Aorta (tissue), 5 donors: ENCODE measurements at places on chromosomes 1 and 21. TPM values are rescaled to one million over a fixed set of nuclear protein-coding genes. Genes with fewer than 3 reads are reported as not detected.
A peak's percentile ranks its signal among the peaks of the same experiment; 100 is the strongest.

DNA sequence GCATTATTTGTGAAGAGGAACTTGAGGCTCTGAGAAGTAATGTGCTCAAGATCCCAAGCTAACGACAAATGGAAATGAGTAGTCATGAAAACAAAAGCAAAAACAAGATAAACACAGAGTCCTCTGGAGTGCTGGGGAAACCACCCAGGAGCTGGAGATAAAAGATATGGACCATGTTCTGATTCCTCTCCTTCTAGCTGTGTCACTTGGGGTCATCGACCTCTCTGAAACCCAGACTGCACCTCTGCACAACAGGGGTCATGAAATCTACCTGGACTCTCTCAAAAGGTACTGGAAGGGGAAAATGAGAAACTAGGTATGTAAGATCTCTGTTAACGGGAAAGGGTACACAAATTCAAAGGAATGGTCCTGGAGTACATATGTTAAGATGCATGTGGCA lies 6.5 kb downstream of the PGLYRP4 start:
- no peak for DNase-seq

SPRR2A gene
- total RNA-seq, result not detected

DNA sequence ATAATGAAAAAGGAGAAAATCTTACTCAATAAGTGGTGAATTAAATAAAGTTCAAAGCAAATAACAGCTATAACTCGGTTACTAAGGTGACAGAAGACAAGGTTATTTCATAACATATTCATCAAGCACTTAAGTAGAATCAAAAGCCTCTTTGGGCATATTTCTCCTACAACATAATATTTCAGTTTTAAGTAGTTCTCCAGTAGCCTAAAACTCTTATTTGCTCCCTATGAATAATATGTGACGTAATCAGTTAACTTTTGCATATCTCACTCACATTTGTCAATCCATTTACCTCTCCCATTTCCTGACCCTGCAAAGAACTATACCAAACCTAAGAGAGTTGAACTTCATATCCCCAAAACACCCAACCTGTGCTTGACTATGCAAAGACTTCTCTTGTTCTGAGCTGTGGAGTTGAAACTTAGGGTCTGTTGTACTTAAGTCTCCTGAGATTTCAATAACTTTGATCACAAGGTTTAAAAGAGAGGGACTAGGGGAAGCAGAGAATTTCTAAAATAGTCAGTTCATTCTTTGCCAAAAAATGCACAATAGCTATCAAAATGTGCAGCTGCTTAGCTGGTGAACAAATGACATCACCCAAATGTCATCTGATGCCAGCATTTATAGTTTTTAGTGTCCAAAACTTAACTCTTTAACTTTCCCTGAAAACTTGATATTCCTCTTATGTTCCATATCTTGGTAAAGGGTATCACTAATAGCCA lies 37.2 kb downstream of the TTLL7 start:
- DNase-seq, result no peak

HSF2BP gene
- total RNA-seq, result 0.51 TPM

DNA sequence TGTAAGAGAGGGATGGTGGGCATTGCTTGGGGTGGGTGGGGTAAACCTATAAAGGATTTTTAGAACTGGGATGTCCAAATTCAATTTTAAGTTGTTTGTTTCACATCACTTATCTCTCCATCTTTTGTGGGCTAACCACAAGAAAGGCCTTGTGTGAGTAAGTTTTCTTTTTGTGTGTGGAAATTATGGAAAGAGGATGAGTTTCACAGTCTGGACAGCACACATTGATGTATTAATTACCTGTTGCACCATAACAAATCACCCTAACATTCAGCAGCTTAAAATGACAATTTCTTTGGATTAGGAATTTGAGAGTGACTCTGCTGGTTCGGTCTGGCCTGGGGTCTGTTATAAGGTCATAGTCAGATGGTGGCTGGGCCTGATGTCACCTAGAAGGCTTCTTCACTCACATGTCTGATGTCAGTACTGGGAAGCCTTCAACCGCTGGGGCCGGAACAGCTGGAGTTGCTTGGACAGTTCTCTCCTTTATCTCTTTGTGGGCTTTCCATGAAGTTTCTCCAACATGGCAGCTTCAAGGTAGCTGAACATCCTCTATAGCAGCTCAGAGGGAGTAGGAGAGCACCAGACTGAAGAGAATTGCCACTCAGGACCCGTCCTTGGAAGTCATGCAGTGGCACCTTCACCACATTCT lies 2.0 kb upstream of the COL9A2 start:
- no peak for DNase-seq

GRCh38 chr1:182111496-182111895 lies 50.0 kb upstream of the ZNF648 start:
- DNase-seq, result no peak

- DNase-seq, result no peak
Observed at GRCh38 chr1:162389021-162389818, 7.7 kb downstream of the C1orf226 start.

DNA sequence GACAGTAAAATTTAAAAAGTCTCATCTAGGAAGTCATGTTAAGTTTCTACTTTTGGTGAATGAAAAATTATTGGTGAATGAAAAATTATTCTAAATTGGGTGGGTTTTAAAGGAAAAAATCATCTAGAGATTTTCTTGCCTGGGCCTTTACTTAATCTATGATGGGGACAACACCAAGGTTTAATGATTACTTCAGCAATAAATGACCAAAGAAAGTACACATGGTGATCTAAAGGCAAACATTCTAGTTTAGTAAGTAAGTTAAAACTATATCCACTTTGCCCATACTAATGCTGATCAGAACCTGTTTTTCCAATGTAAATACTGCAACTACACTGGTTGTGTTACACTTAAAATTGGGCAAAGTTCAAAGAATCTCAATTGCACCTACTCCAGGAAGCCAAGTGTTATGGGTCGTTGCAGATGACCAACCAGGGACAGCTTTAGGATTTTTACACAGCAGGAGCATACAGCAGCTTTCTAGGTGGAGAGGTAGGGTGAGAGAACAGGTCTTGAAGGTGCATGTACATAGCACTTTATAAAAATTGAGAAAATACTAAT lies 14.6 kb upstream of the RPL5 start:
- no peak for DNase-seq

IFFO2 gene
- 34.7 TPM for total RNA-seq

- peak; percentile 86 for DNase-seq
Observed at GRCh38 chr1:223707256-223708000, 4.9 kb upstream of the CAPN2 start.

DNA sequence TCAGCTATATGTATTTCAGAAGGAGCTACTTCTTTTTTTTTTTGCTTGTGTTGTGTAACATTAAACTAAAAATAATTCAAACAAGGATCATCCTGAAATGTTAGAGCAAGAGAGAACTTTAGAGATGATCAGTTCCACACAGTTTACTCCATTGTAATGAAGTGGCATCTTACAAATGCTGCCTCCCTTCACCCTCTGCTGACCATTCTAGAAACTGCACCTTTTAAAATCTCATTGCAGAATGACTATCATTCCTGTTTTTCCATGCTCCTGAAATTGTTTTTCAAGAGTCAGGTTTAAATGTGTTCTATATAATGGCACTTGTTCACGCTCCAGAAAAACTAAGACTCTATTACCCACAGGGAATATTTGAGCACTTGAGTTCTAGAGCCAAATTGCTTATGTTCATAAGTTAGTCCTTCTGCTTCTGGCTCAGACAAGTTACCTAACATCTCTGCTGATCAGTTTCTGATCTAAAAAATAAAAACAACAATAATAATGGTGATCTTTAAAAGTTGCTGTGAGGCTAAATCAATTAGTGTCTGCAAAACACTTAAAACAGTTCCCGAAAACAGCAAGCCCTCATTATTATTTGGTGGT lies 21.5 kb upstream of the SLC44A5 start:
- no peak for DNase-seq

CCDC18 gene
- total RNA-seq, result 6.6 TPM
